ENCODE measurements at places on chromosomes 2 and 18. TPM values are rescaled to one million over a fixed set of nuclear protein-coding genes. Genes with fewer than 3 reads are reported as not detected.

DNA sequence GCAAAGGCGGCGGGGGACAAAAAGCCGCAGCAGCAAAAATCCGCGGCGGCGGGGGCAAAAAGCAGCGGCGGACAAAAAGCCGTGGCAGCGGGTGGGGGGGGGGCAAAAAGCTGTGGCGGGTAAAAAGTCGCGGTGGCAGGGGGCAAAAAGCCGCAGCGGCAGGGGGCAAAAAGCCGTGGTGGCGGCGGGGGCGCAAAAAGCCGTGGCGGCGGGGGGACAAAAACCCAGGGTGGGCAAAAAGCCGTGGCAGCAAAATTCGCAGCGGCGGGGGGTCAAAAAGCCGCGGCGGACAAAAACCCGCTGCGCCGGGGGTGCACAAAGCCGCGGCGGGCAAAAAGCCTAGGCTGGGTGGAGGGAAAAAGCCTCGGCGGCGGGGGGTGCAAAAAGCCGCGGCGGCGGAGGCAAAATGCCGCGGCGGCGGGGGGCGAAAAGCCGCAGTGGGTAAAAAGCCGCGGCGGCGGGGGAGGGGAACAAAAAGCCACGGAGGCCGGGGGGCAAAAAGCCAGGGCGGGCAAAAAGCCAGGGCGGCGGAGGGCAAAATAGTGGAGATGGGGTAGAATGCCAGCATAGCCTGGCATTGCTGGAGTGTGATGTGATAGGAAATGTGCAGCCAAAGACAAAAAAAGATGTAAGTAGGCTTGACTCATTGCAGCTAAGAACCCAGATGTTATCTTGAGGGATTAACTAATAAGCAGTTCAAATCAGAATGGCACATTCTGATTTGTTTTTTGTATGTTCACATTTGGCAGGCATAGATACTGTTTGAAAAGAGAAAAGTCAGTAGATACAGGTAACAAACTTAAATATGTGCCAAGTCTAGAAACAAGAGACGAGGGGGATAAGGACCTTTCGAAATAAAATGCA lies 1076.3 kb downstream of the RPIA start:
- no peak for DNase-seq

- DNase-seq, result no peak
Measured at GRCh38 chr2:104878863-104879512, 25.1 kb downstream of the POU3F3 start.

The RTKN gene
- 12.7 TPM for total RNA-seq

The EFHD1 gene
- not detected for total RNA-seq

The PROC gene
- not detected for total RNA-seq

- DNase-seq, result no peak
Measured at GRCh38 chr2:86765310-86765695, 25.4 kb downstream of the CD8A start.

GRCh38 chr2:68390114-68390513 lies 25.0 kb downstream of the PLEK start:
- DNase-seq, result no peak

DNA sequence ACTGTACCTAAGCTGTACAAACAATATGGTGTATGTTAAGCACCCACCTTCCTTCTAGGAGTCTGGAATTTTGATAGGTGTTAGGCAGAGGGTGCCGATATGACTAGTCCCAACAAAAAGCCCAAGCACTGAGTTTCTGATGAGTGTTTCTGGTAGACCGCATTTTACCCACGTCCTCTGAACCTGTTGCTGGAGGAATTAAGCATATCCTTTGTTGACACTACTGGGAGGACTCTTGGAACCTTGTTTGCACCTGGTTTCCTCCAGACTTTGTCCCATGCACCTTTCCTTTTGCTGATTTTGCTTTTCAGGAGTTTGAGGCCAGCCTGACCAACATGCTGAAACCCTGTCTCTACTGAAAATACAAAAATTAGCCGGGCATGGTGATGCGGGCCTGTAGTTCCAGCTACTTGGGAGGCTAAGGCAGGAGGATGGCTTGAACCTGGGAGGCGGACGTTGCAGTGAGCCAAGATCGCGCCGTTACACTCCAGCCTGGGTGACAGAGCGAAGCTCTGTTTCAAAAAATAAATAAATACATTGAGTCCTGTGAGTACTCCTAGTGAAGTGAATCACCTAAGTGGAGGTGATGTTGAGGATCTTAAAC lies 11.4 kb upstream of the SPAST start:
- DNase-seq, result no peak

DNA sequence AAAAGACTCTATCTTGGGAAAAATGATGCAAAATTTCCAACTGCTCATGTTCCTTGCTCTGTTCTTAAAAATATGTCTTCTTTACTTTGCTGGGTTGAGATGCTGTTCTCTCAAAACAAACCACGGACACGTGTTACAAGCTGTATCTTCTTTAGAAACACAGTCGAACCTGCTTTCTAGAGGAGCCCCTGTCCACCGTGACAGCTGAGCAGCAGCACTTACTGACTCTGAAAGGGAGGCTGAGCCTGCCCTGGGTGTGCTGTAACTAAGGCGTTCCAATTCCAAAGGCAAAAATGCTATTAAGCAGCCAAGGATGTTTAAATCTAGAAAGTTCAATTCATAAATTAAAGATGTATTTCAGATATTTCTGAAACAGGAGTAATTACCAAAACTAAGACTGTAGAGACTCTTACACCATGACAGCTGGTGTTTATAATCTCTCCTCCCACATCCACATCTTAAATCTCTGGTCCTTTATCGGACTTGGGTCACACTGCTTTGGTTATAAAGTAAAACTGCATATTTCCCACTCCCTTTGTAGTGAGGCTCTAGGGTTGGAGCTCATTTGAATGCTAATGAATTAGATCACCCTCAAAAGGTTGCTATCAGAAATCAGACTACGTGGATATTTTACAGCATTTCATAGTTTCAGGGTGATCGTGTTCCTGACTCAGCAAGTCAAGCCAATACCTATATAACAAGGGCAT lies 281.2 kb upstream of the LYPD1 start:
- DNase-seq, result no peak

DNA sequence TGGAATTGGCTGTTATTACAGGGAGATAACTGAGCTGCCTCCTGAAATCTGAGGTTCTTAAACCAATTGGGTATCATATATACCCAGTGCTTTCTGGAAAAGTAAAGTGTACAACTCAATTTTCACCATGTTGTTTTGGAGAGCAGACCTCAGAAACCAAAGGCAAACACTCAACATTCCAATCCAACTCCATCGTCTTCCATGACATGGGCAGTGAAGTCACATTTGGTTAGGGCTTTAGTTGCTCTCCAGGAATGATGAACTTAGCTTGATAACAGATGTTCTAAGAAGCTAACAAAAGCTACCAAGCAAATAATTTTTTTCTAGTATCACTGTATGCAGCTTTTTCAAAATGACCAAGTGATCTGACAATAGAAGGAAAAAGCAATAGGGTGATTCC lies 107.0 kb upstream of the SLC35G4 start:
- DNase-seq, result no peak

DNA sequence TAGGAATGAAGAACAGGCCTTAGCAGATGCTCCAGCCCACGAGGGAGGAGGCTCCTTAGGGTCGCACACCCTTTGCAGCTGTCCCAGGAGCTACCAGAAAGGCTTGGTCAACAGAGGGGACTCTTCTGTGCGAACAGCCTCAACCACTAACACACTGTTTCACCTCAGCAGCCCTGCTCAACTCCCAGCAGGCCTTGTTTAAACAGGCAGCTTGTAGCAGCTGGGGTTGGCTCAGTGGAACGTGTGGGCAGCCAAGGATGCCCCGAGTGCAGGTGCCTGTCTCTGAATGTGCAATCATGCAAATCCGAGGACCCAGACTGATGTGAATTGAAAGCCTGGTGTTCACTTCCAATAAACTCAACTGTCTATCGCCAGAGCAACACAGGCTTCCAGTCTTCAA lies 88.7 kb upstream of the CXCR4 start:
- no peak for DNase-seq

The EVX2 gene
- total RNA-seq, result not detected

DNA sequence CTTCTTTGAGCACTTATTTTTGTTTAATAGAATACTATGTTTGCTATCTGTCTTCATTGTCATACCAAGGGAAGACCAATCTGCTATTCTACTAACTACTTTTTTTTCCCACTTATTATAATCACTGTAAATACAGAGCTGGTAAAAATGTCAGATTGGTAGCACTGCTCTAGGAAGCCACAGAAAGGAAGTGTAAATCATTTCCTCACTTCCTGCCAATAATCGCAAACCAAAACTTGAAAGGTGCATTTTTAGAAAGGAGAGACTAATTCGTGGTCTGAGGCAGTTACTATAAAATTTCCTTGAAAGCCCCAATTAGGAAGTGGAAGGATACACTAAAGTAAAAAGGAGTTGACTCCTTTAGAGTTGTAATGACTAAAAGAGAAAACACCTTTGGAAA lies 13.9 kb upstream of the THSD7B start:
- DNase-seq, result no peak

GRCh38 chr2:175887776-175888175 lies 114.3 kb downstream of the LNPK start:
- no peak for DNase-seq

DNA sequence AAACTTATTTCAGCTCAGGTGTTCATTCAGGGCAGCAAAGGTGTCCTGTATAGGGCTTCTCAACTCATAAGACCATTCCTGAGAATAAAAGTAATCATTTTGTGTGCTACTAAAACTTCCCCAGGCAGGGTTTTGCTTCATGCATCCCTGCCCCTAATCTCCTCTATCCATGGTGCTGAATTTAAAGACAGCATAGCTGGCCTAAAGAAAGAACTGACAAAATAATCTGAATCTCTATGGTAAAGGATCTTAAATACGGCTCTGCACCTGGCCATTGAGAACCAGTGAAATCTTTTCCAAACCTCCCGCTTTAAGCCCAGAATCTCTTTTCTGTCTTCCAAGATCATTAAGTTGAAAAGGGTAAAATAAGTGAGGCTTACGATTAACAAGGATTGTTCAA lies 292.1 kb upstream of the KLHL29 start:
- no peak for DNase-seq

GRCh38 chr18:75818383-75818782 lies 390.9 kb upstream of the SMIM21 start:
- DNase-seq, result no peak

- peak; percentile 87 for DNase-seq
Measured at GRCh38 chr2:36485521-36485920, 112.4 kb downstream of the FEZ2 start.

GRCh38 chr2:118672571-118673158 lies 174.8 kb downstream of the EN1 start:
- DNase-seq, result peak; percentile 35

DNA sequence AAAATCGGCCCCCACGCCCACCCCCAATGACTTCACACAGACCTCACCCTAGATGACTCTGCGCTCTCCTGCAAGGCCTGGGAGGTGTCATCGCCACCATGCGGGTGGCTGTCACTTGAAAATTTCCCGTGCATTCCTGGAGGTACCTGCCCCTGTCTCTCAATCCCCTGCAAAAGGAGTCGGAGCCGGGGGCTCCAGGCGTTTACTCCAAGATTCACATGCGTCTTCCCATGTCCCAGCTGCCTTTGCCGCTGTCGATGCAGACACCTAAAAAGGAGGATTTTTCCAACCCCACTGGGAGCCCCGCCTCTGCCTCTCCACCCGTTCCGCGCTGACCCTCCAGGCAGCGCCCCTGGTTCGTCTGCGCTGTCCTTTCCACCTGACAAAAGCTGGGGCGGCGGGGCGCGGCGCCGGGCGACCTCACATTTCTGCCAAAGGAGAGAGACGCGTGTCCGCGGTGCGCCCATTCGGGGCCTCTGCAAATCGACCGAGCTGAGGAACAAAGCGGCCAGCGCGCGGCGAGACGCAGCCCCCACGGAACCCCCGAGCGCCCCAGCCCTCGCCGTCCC lies 667 bp downstream of the REEP1 start:
- DNase-seq, result no peak

GRCh38 chr2:69483696-69484095 lies 46.5 kb upstream of the NFU1 start:
- DNase-seq, result no peak

- no peak for DNase-seq
Measured at GRCh38 chr2:96895746-96896651, 26.1 kb upstream of the SEMA4C start.

- peak; percentile 14 for DNase-seq
Measured at GRCh38 chr2:164657129-164657528, 35.8 kb upstream of the GRB14 start.

DNA sequence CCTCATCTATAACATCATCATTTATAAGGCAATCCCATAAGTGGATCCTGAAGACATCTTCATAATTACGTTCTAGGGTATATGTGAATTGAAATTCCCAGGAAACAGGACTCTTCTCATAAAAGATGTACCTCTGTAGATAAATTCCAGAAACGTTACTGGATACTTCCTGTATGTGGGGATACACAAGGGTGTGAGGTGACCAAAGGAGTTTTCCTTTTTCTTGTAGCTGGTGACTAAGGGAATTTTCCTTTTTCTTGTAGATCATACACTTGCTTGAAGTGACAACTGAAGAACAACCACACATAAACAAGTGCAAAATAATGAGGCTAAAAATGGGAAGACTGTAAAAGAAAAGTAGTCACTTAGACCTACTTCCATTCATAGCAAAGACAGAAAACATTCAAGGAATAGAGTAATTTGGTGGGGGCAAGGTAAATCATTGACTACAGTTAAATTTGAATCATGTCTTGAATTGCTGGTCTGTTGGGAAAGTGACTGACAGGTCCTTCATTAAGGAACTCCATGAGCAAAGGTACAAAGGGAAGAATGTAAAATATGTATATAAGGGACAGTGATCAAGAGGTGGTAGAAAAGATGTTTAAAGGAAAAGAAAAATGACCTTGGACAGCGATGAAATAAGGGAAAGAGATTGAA lies 53.2 kb upstream of the UBE2E3 start:
- DNase-seq, result no peak

The SLC5A7 gene
- total RNA-seq, result not detected

- no peak for DNase-seq
Measured at GRCh38 chr18:4453874-4454536, 1.1 kb downstream of the DLGAP1 start.

DNA sequence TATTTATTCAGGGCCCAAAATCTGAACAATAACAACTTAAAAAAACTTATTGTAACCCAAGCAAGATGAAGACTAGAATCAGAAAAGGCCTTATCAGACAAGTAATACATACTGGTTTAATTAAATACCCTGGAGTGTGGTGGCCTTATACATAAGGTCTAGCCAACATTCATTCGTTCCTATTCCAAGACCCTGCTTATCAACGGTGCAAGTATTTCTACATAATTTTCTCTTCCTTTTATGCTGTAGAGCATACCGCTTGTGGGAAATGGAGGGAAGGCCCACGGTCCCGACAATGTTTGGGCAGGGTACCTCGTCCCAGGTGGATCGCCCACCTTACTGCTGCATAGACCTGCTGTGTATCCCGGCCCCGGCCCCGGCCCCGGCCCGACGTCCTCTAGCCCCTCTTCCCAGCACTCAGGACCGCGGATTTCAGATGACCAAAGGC lies 708 bp downstream of the ZNF24 start:
- DNase-seq, result no peak

DNA sequence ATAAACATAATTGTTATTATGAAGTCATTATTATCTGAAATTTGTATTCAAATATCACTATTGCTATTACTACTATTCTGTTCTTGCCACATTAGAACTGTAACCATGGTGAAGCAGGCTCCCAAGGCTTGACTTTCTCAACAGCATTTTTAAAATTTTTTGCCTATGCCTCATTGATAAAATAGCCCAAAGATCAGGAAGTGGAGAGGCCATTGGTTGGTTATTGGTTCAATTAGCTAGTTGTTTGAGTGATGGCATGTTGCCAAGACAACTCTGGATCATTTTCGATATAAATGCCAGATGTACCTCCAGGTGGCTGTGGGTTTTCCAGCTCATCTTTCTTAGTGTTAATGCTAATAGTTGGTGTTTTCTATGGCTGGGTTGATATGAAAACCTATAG lies 513.5 kb downstream of the TRIB2 start:
- no peak for DNase-seq

Data from MG63 (cell line).